CD4-positive, CD25-positive, alpha-beta regulatory T cell (primary cell): ENCODE measurements at places on chromosomes 1 and 21.

DNA sequence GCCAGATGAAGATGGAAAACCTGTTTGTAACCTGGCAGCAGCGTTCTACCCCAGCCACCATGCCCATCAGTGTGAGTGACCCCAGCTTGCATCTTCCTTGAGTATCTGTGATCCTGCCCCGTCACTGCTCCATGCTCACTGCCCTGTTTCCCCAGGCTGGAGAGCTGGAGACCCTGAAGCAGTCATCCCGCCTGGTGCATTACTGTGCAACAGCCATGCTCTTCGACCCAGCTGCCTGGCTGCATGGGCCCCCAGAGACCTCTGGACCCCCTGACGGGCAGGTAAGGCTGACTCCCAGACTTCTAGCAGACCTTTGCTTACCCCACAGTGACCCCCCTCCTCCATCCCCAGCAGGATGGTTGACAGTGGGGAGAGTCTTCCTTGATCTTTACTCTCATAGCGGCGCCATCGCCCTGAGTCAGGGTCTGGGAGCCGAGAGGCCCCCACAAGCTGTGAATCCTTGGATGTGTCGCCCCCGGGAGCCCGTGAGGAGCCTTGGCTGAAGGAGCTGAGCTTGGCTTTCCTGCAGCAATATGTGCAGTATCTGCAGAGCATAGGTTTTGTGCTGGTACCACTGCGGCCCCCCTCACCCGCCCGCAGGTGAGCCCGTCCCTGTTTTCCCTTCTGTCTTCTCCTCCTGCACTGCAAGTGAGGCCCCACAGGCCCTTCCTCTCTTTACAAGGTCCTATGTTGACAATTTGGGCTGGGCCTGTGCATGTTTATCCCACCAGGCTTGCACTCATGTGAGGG is 10.4 kb downstream of the HYI start:
- DNase-seq, result no peak

- no peak for DNase-seq
These were observed 378.9 kb downstream of the KCNH1 start for GRCh38 chr1:210754878-210755665.

DNA sequence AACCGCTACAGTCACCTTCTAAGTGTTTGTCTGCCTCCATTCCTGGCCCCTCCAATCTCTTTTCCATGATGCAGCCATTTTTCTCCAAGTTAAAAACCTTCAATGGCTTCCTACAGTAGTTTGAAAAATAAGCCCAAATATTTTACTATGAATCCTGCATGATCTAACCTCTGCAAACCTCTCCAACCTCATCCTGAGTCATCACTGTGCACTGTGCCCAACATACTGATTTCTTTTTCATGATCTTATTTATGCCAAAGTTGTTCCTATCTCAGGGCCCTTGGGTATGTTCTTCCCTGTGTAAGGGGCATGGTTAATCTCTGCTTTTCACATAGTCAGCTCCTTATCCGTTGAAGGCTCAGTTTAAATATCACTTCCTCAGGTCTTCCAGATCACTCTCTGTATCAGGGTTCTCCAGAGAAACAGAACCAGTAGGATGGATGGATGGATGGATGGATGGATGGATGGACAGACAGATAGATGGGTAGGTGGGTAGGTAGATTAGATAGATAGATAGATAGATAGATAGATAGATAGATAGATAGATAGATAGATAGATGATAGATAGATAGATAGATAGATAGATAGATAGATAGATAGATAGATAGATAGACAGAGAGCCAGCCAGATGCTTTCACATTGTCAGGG is 18.1 kb upstream of the PTPN14 start:
- DNase-seq, result no peak

DNA sequence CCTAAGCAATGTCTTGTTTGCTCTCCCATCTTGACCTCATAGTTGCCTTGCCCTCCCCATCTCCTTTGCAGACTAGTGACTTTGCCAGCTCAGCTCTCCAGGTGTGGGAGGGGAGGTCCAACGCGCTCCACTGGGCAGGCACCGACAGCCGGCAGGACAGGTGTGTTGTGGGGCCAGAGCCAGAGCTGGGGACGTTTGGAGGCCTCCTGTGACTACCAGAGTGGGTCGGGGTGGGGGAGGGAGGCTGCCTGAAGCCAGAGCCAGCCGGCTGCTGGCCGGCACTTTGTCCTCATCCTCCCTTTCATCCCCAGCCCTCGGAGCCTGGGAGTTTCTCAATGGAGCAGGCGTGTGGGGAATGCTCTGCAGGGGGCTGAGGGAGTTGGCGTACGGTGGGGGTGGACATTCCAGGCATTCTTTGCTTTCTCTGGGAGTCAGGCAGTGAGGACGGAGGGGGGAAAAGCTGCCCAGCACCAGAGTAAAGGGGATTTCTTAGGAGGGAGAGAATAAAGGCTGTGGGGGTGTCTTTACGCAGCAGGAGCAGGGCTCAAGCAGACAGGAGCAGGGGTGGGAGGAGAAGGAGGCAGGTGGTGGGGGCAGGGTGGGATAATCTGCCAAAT is 20.2 kb downstream of the NUAK2 start:
- no peak for DNase-seq

DNA sequence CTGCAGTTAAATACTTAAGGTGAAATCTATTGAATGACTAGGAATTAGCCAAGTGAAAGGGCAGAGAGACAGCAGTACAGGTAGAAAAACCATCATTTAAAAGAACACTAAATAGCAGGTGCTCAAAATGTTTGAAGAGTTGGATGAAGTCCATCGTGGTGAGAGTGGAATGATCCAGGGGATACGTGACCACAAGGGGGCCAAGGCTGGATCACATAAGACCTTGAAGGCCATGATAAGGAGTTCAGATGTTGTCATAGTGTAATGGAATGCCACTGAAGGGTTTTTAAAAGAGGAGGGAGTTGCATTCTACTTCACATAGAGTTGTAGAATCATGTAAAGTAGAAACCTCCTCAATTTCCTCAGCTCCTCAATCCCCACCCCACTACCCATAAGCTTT is 34.8 kb upstream of the HOOK1 start:
- DNase-seq, result no peak

DNA sequence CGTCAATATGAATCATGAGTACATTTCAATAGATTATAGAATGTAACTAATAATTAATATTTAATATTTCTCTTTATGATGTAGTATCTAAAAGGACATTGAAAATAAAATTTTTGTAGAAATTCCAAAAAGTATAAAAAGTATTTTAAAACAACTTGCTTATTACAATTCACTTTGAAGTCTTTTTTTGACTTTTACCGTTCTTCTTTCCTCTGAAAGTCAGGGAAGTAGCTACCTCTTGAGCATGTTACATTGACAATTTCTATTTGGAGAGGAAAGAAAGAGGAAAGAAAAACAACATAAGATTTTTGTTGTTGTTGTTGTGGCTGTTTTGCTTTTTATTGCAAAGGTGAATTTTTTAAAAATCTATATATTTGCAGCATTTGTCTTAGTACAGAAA is 1.3 kb downstream of the PTPRC start:
- no peak for DNase-seq

DNA sequence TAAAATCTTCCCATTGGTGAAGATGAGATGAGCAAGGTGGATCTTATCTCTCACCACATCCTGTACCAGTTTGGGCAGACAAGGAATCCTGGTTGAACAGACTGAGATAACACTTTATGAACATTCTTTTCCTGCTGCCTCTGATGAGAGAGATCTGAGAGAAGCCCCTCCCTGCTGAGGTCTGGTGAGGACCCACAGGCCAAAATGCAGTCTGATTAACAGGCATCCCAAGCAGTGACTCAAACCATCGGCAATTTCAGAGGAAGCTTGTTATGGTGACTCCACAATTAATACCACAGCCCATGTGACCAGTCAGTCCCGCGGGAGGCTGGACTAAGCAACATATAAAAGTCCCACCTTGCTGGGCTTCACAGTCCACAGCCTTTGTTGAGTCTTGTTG is at the start of gene PRR9:
PRR9 (plus strand) TSS at position 373 of the 400 bp plus-strand sequence. CDS start 561 bp downstream, outside the sequence.
- no peak for DNase-seq

DNA sequence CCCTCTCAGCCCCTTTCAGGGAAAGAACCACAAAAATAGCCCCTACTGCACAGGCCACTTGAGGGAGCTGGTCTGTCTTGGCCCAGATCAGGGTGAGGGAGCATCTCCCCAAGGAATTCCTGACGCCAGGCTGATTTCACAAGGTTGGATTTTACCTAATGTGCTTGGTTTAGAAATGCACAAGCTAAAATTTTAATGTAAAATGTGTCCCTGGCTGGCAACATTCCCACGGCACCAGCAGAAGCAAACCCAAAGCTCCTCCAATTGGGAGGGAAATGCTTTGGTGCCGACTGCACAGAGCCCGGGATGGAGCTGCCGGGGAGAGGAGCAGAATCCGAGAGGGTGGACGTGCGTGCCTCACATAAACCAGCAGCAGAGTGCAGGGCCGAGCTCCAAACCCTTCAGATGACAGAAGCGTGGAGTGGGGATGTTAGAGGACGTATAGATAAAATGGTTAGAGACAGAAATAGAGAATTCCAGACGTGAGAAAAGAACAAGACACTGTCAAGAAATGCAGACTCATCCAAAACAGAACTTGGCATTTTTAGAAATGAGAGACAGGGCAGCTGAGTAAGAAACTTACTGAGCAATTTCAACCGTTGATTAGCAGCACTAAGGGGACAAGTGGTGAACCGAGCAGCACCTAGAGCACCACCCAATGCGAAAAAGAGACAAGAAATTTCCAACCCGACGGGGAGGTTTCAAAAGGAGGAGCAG is 41.6 kb upstream of the TMEM52 start:
- DNase-seq, result no peak

DNA sequence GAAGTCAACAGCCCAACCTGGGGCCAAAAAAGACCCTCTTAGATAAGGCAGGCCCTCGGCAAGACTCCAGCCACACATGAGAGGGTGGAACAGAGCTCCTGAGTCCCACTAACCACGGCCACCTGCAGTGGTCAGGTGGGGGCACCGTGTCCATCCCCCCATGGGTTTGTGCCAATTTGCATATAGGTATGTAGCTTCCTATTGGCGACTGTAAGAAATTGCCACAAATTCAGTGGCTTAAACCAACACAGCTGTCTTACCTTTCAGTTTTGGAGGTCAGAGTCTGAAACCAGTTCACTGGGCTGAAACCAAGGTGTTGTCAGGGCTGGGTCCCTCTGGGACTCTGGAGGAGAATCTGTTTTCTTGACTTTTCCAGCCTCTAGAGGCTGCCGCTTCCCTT is 59.3 kb downstream of the COL18A1 start:
- DNase-seq, result no peak

GRCh38 chr1:202452508-202452907 is 104.0 kb downstream of the PPP1R12B start:
- DNase-seq, result no peak

DNA sequence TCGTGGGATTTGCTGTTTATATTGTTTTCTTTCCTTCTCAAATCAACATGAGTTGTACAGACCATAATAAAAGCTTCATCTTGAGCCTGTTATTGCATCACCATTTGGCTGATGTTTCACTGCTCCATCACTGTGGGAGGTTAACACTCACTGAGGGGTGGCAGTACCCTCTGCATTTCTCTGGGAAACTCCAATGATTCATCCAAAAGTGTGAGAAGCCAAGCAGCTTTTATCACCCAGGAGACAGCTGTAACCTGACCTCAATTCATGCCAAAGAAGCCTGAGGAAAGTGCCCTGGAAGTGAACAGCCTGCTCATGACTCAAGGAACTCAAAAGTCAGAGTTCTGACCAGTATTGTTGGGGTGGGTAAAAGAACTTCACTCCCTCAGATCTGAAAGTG is 84.1 kb downstream of the GPR88 start:
- no peak for DNase-seq

DNA sequence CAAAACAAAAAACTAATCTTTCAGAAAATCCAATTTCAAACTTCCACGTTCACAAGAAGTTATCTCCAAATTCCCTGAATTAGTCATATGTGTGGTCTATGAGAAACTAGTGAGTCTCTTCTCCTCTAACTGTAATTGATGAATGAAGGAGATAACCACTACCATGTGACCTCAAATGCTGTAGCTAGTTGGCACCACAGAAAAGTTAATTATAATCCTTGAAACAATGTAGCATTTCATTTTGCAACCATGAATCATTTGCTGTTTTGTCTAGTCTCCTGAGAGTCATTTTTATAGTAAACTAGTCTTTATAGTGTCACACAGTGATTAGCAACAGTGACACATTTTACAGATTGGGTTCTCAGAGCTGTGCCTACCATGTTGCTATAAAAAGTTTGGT is 287.5 kb downstream of the LRRIQ3 start:
- no peak for DNase-seq

- DNase-seq, result no peak
These were observed 29.9 kb upstream of the C1orf21 start for GRCh38 chr1:184356891-184357290.

- DNase-seq, result no peak
These were observed 181.4 kb downstream of the CLIC6 start for GRCh38 chr21:34850166-34850690.

DNA sequence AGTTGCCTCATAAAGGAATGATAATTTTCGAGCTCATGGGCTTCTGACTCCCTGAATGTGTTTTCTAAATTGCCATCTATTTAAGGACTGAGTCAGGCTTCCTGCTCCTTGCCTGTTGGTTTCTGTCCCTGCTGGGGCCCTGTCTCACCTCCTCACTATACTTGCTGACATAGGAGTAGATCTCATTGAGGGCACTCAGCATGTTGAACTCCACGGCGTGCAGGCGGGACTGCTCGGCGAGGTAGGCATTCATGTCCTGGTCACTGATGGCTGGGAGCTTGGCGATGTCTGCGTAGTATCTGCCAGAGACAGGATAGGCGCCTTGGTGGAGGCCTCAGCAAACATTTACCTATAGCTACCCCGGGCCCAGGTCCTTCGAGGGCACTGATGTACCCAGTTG is 116.9 kb upstream of the CD34 start:
- no peak for DNase-seq

DNA sequence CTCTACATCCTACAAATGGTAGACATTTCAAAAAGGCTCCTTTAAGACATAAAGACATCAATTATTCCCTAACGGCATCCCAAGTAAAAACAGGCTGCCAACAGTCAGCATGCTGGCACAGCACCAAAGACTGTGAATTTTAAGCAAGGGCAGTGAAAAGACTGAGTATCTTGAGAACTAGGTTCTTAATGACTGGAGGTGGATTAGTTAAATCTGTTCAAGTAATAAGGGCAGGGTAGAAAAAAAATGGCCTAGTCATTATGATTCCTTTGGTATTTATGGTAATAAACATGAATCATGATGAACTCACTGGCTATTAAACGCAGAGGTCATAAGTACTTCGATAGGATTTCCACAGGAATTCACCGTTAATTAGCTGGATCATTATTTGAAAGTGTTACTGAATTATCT is 75.2 kb downstream of the KIFAP3 start:
- no peak for DNase-seq

- DNase-seq, result no peak
These were observed 130.4 kb downstream of the AK5 start for GRCh38 chr1:77412069-77412819.

DNA sequence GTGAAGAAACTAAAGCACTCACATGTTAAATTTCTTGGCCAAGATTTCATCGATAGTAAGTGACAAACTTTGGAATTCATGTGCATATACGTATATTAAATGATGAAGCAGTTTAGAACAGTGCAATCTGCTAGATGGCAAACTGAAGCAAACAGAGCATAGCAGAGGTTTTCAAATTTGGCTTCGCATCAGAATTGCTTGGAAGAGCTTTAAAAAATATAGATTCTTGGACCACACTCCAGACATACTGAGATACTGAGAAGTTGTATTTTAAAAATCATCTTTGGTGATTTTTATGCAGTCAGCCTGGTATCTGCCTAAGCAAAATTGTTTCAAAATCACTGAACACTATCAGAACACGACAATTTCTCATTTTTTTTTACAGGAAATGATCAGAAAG is 709.2 kb downstream of the PLA2G4A start:
- no peak for DNase-seq
